A549 treated with ZK216348 at 1 μM for 4 hours (cell line): ENCODE measurements at places on chromosomes 3 and 15. TPM values are rescaled to one million over a fixed set of nuclear protein-coding genes. Genes with fewer than 3 reads are reported as not detected.

Gene KCTD6
- 5.1 to 9.5 TPM (median 8.0 TPM) in 5 replicates for total RNA-seq

Gene GPR27
- total RNA-seq: 2.5 to 4.1 TPM (median 3.1 TPM) in 5 replicates

Gene OXTR
- 8.7 to 11.7 TPM (median 10.3 TPM) in 5 replicates for total RNA-seq

Gene GPD1L
- 13.6 to 21.6 TPM (median 19.2 TPM) in 5 replicates for total RNA-seq

Gene MRPS25
- total RNA-seq: 48.1 to 63.1 TPM (median 56.2 TPM) in 5 replicates

Gene CIB2
- 21.1 to 31.7 TPM (median 27.4 TPM) in 5 replicates for total RNA-seq

Gene HGD
- total RNA-seq: 15.7 to 20.7 TPM (median 20.0 TPM) in 5 replicates

Gene DAZL
- not detected in 5 replicates for total RNA-seq

Gene OR5K2
- not detected in 5 replicates for total RNA-seq

Gene CCR3
- not detected in 5 replicates for total RNA-seq

Gene NR2E3
- total RNA-seq: 0.20 to 0.23 TPM in 2 of 5 replicates, not detected in the others

Gene STX19
- not detected in 5 replicates for total RNA-seq

Gene UBE2E2
- total RNA-seq: 31.3 to 55.7 TPM (median 39.0 TPM) in 5 replicates

Gene FRMD5
- total RNA-seq: 2.4 to 5.9 TPM (median 2.7 TPM) in 5 replicates

Gene CTXN2
- not detected in 5 replicates for total RNA-seq

Gene TICRR
- 10.0 to 14.1 TPM (median 13.3 TPM) in 5 replicates for total RNA-seq

Gene ZBBX
- total RNA-seq: not detected in 5 replicates

Gene CLPX
- 42.7 to 63.1 TPM (median 53.0 TPM) in 5 replicates for total RNA-seq

Gene AGBL1
- total RNA-seq: not detected in 5 replicates

Gene RTP4
- total RNA-seq: not detected in 5 replicates

Gene DUOX1
- total RNA-seq: not detected in 5 replicates

Gene GNAI2
- 33.0 to 49.5 TPM (median 48.7 TPM) in 5 replicates for total RNA-seq

Gene FBN1
- total RNA-seq: 6.5 to 7.1 TPM (median 7.0 TPM) in 5 replicates

Gene GOLGA6B
- 0.15 to 0.16 TPM in 2 of 5 replicates, not detected in the others for total RNA-seq

Gene STRA6
- 39.9 to 95.5 TPM (median 71.4 TPM) in 5 replicates for total RNA-seq

Gene CPA3
- total RNA-seq: not detected in 5 replicates
